ENCODE measurements at places on chromosomes 3 and 15.

GRCh38 chr15:95259513-95259912, 1028.2 kb downstream of the MCTP2 start:
- peak; percentile 49 for DNase-seq

DNA sequence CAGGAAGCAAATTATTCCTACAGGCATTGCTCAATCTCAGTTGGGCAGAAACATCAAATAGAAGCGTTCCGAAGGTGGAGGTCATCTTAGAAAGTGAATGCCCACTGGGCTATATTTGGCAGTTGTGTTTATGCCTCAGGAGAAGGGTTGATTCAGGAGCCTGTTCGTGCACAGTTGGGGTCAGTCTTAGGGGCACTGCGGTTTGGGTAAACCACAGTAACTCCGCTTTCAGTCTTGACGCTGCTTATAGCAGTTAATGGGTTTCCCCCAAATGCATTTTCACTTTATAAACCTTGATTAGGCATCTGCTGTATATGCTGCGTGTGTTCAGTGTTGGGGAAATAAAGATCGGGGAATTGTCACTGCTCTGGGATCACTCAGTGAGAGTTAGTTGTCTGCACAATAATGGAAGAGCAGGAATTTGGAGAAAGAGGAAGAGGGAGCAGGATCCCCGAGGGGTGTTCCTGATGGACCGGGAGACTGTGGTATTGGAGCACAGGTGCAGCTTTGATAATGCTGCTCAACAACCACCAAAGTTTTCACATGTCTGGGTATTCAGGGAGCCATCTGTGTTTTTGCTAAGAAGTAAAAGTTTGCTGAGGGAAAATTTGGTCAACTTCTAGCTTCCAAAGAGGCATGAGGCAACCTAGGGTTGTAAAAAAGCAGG, 124.3 kb upstream of the EIF1B start:
- DNase-seq, result no peak

DNA sequence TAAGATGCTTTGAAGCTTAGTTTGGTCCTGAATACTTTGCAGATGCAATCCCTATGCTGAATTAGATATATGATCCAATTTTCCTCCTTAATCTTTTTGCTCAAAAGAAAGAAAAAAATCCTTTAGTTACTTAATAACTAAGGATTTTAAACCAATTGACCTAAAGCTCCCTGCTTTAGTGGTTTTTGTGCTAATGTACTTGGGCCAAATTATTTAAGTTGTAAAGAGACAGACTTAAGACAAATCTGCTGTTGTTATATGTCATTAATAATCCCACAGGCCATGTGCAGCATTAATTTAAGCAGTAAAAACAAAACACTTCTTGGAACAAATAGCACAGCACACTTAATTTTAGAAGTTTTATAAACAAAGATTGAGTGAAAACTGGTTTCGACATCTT, 776.1 kb upstream of the SEMA6D start:
- no peak for DNase-seq

DNA sequence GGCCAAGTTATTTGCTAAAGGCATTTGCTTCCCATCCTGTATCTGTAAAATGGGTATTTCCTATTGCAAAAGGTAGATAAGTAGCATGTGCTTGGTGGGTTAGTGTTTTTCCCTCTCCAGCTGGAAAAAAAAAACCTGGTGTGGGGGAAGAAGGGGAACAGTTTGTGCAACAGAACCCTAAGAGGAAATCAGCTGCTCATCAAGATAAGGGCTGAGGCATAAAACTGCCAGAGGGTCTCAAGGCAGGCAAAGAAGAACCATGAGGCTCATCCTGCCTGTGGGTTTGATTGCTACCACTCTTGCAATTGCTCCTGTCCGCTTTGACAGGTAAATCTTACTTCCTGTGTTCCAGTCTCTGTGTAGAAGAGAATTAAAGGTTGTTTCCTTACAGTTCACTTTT, at the start of gene CPA3:
TSS of gene CPA3 (plus strand) at position 248 of the 400 bp plus-strand sequence. CDS start at position 260, 12 bp downstream.
- DNase-seq, result no peak

DNA sequence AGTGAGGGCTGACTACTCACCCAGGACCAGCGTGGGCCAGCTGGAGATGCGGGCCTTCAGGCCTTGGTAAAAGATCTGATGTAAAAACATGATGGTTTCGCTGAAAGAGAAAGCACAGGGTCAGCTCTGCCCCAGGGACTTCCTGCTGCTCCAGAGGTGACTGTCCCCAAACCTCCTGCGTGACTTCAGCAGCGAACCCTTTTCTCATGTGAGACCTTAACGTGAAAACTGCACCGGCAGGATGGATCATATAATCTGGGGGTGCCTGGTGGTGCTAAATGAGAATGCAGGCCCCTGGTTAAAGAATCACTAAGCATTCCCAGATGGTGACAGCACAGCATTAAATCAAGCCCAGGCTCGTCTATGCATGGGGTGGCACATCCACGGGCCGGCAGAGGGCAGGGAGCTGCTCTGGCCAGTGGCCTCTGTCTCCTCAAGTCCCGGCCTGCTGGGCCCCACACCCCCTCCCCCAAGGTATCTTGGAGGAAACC, 55.4 kb downstream of the RASGRF1 start:
- no peak for DNase-seq

DNA sequence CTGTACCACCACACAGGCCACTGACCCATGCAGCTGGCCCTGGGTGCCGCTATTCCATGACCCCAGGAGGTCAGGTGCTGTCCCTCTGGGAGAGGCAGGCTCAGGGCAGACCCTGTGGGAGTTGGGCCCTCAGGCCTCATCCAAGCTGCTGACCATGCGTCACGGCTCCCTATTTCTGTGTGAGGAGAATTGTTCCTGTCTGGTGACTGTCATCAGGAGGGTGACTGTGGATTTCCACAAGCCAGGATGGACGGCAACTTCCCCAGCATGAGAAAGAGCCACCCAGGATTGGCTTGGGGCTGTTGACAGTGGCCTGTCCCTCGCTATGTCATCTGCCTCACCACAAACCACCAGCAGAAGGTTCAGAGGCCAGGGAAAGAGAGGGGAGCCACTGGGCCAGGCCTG, 41.4 kb downstream of the ZDHHC19 start:
- DNase-seq, result no peak

DNA sequence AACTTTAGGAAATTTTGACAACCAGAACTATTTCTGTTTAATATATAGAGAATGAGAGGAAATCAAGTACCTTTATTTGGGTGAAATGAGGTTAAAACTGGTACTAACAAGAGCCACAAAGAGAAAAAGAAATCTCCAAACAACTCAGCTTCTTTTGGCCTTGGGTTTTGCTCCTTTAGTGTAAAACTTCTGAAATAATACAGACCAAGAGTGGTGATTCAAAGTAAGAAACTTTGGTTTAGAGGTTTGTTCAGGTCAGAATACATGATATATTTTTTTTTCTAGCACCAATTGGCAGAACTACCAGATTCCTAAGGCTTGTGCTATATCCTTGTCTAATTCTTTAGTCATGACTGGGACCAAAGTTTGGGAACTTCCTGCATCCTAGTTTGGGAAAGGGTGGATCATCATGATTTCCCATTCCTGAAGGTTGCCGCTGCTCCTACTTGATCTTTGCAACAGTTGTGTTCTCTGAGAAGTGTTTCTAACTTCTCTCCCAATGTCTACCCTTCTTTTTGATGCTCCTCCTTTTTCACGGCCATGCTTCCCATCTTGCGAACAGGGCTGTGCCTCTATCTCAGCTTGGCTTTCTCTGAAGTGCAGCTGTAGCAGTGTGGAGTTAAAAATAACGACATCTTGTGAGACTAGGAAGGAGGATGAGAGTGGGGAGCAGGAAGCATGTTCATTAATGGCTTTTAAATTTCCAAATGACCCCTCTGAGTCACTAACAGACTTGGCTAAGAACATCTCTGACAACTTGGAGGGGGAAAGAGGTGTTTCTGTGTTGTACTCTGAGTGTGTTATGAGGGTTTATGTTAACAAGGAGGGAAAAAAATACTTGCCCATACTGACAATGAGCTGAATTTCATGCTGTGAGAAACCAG, 87.7 kb downstream of the KCNAB1 start:
- DNase-seq, result no peak
